ENCODE measurements at places on chromosomes 3 and 15. TPM values are rescaled to one million over a fixed set of nuclear protein-coding genes. Genes with fewer than 3 reads are reported as not detected.

- no peaks in the 10 kb centered on the region for H3K36me3 ChIP-seq
- H3K27ac ChIP-seq, result no peak overlapping the region
- no peak overlapping the region for H3K4me3 ChIP-seq
- no peaks in the 10 kb centered on the region for H3K4me1 ChIP-seq
- no peak for DNase-seq
- H3K27me3 ChIP-seq, result peaks cover 1% of the 10 kb centered on the region
Measured at GRCh38 chr3:105233010-105233409, 133.7 kb upstream of the ALCAM start.

- H3K27ac ChIP-seq, result no peak overlapping the region
- no peaks in the 10 kb centered on the region for H3K27me3 ChIP-seq
- H3K4me3 ChIP-seq, result no peak overlapping the region
Measured at GRCh38 chr15:96732704-96733103, 402.2 kb downstream of the NR2F2 start.

DNA sequence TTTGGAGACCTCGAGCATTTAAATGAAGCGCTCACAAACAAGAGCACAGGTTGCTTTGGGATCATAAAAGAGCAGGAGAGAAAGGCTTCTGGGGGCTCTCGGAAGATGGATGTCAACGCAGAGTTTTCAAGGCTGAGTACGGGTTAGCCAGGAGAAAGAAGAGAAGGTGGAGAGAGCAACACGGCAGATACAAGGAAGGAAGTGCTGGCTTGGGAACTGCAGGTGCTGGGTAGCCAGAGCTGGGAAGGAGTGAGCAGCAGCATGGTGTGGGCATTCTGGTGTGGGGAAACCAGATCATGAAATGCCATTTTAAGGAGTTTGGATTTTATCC, 580 bp upstream of the RUBCN start:
- peaks cover 28% of the 10 kb centered on the region for H3K4me1 ChIP-seq
- H3K27me3 ChIP-seq, result no peaks in the 10 kb centered on the region
- peak overlapping the region; percentile 87 for H3K27ac ChIP-seq
- peak overlapping the region; percentile 94 for H3K4me3 ChIP-seq
- no peak for DNase-seq
- H3K36me3 ChIP-seq, result peaks cover 2% of the 10 kb centered on the region

GRCh38 chr3:14288833-14289451, 110.3 kb downstream of the LSM3 start:
- no peaks in the 10 kb centered on the region for H3K4me1 ChIP-seq
- H3K36me3 ChIP-seq, result no peaks in the 10 kb centered on the region
- peaks cover 11% of the 10 kb centered on the region for H3K27me3 ChIP-seq
- DNase-seq, result no peak
- no peak overlapping the region for H3K27ac ChIP-seq

DNA sequence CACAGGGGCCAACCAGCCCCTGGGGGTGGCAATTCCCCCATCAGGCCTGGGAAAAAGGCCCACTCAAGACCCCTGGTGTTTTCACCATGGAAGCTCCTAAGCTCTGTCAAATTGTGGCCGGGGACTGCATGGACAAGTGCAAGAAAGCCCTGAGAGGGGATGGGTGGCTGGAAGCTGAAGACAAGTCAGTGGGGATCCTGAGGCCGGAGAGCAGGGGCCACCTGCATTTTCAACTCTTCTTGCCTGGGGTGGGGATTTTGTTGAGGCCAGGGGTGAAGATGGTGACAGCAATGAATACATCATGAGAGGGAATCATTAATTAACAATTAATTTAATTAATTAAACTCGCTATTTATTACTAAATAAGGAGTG, 33.9 kb downstream of the FEM1B start:
- H3K4me3 ChIP-seq, result no peak overlapping the region
- no peaks in the 10 kb centered on the region for H3K36me3 ChIP-seq
- H3K4me1 ChIP-seq, result peaks cover 5% of the 10 kb centered on the region
- H3K27ac ChIP-seq, result no peak overlapping the region
- no peak for DNase-seq

DNA sequence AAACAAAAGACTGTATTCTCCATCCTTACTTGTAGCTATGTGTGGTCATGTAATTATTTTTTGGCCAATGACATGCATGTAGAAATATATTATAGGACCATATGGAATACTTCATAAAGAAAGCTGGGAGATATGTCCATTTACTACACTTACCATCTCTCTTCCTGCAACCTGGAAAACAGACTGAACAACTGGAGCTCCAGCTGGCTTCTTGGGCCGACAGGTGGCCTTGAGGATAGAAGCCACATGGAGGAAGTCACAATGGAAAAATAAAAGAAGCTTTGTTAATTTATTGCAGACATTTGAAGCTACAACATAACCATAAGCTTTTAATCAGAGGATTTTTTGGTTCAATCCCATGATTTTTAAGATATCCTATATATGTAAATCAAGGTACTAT, 167.9 kb upstream of the CBLB start:
- no peaks in the 10 kb centered on the region for H3K27me3 ChIP-seq
- DNase-seq, result no peak
- H3K36me3 ChIP-seq, result no peaks in the 10 kb centered on the region
- no peak overlapping the region for H3K4me3 ChIP-seq
- peaks cover 2% of the 10 kb centered on the region for H3K4me1 ChIP-seq
- H3K27ac ChIP-seq, result no peak overlapping the region

DNA sequence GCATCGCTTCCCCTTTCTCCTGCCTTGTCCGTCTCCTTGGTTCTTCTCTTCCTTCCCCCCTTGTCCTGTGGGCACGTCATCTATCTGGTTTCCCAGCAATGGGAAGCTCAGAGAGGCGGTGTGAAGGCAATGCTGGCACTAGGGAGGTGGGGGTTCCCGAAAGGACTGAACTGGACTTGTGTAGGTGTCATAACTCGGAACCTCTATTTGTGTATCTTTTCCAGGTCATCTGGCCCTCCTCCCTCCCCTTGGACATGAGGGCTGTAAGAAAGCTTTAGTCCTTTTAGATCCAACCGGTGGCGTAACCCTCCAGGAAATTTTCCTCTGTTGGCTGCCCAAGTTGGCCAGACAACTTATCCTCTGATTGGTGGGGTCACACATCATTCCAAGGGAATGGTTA, 231.5 kb upstream of the TLE3 start:
- no peak overlapping the region for H3K4me3 ChIP-seq
- H3K4me1 ChIP-seq, result peaks cover 6% of the 10 kb centered on the region
- H3K36me3 ChIP-seq, result peaks cover 3% of the 10 kb centered on the region
- H3K27me3 ChIP-seq, result peaks cover 41% of the 10 kb centered on the region
- H3K27ac ChIP-seq, result no peak overlapping the region
- no peak for DNase-seq

DNA sequence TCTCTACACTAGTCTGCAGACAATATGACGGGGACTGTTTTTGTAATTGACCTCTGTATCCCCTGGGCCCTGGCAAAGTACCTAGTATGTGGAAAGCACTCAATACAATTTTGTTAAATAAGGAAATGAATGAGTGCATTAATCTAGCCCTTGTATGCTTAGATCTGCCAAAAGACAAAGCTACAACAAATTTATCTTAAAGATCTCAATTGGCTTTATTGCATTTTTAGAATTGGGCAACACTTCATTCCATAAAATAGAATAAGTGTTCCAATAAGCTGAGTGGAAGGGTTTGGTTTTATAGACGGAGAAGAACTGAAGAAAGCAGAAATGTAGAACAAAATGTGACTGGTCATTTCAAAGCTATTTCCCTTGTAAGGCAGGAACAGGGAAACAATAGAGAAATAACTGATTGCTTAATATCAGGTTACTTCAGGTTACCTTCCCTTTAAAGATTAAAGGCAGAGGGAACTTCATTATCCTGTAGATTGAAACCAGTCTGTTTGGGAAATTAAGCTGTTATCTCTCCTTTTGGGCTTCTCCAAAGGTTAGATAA, 108.3 kb upstream of the MME start:
- H3K4me1 ChIP-seq, result no peaks in the 10 kb centered on the region
- H3K36me3 ChIP-seq, result no peaks in the 10 kb centered on the region
- no peaks in the 10 kb centered on the region for H3K27me3 ChIP-seq
- DNase-seq, result no peak
- no peak overlapping the region for H3K27ac ChIP-seq

GRCh38 chr3:44055951-44056350, 185.7 kb upstream of the TOPAZ1 start:
- H3K27me3 ChIP-seq, result peaks cover 13% of the 10 kb centered on the region
- H3K4me1 ChIP-seq, result peaks cover 24% of the 10 kb centered on the region
- no peaks in the 10 kb centered on the region for H3K36me3 ChIP-seq
- no peak for DNase-seq
- no peak overlapping the region for H3K27ac ChIP-seq
- no peak overlapping the region for H3K4me3 ChIP-seq

DNA sequence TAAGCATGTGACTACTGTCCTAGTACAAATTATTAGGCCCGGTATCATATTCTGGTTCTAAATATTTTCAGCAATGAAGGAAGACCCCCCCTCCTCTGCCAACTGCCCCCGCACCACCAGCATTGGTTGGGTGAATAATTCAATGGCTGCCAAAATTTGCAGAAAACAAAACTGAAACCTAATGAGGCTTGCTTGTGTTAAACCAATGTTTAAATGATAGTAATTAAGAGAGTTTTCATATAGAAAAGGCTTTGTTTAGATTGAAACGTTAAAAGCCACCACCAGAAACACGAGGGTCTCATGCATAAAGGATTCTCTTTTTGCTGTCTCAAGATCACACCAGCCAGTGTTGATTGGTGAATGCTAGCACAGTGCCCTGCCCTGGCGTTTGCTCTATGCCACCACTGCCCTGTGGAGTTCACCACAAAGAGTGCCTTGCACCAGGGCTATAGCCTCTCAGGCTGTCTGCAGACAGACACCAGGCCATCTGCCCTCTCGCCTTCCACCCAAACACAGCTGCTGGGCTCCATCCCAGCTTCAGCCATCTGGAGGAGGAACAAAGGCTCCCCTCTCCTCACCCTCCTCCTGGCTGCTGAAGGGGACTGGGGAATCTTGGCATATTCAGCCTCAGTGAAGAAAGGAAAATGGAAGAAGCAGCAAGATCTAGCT, 200.3 kb upstream of the PFN2 start:
- no peak overlapping the region for H3K4me3 ChIP-seq
- no peak overlapping the region for H3K27ac ChIP-seq
- H3K4me1 ChIP-seq, result no peaks in the 10 kb centered on the region
- H3K36me3 ChIP-seq, result peaks cover 1% of the 10 kb centered on the region

Gene GOLGA6D
- total RNA-seq, result not detected

Gene PLA2G4E
- total RNA-seq, result not detected

Gene GNAT1
- not detected for total RNA-seq

Data from activated CD4-positive, alpha-beta T cell treated with anti-CD3 and anti-CD28 coated beads, Interleukin-2, amount 10 ng/mL, durations not matched to agents 24 days and 14 days (primary cell).